Left lung (tissue), 14 donors: ENCODE measurements at places on chromosomes 2 and 18. TPM values are rescaled to one million over a fixed set of nuclear protein-coding genes. Genes with fewer than 3 reads are reported as not detected.

Gene CABLES1
- 21.9 TPM for total RNA-seq

Gene MAL
- 13.6 TPM for total RNA-seq

Gene HIBCH
- total RNA-seq, result 31.8 TPM

Gene UGT1A3
- not detected for total RNA-seq

Gene B3GNT7
- total RNA-seq, result 32.6 TPM

Gene ARL4C
- 16.8 TPM for total RNA-seq

Gene GLB1L
- 9.9 TPM for total RNA-seq
